IPS DF 6.9 (cell line): ENCODE measurements at places on chromosomes 5 and 9.

DNA sequence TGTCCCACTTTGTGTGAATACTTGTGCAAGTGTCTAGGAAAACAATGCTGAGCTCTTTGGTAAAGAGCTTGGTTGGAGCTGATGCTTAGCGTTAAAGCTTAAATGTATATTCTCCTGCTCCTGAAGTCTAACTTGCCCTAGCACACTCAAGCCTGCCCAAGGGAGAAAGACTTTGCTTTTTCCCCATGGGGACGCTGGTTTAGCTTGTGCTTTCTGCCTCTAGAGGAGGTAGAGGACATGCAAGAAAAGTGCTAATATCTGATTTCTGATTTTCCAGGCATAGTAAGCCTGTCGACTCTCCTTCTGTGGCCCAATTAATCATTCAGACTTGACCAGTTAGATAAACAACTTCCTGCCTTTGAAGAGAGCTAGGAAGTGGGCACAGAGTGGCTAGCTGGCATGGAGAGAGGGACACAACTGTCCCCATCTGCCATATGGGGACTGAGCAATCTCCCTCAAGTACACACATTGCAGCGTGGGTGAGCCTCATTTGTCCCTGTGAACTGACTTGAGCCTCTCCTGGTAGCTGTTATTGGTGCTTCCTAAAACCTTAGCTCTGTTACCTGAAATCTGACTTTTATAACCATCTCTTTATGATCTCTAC lies 348.4 kb downstream of the BRINP1 start:
- H3K4me3 ChIP-seq, result no peak overlapping the region
- H3K27me3 ChIP-seq, result no peaks in the 10 kb centered on the region
- no peak for DNase-seq
- H3K4me1 ChIP-seq, result no peaks in the 10 kb centered on the region
- no peak overlapping the region for H3K27ac ChIP-seq

- no peak for DNase-seq
- no peaks in the 10 kb centered on the region for H3K36me3 ChIP-seq
- no peaks in the 10 kb centered on the region for H3K4me1 ChIP-seq
- no peak overlapping the region for H3K4me3 ChIP-seq
- H3K27me3 ChIP-seq, result no peaks in the 10 kb centered on the region
- H3K27ac ChIP-seq, result no peak overlapping the region
Observed at GRCh38 chr9:109861918-109862317, 81.9 kb downstream of the PALM2AKAP2 start.

- H3K27me3 ChIP-seq, result no peaks in the 10 kb centered on the region
- H3K36me3 ChIP-seq, result peaks cover 26% of the 10 kb centered on the region
- peaks cover 7% of the 10 kb centered on the region; the same call in 1 of the 2 replicates for H3K4me1 ChIP-seq
- H3K27ac ChIP-seq, result no peak overlapping the region
- H3K4me3 ChIP-seq, result no peak overlapping the region
Observed at GRCh38 chr5:1315709-1316587, 21.1 kb upstream of the TERT start.

- no peak overlapping the region for H3K4me3 ChIP-seq
- H3K4me1 ChIP-seq, result no peaks in the 10 kb centered on the region
- no peak overlapping the region for H3K27ac ChIP-seq
- H3K36me3 ChIP-seq, result no peaks in the 10 kb centered on the region
- H3K27me3 ChIP-seq, result no peaks in the 10 kb centered on the region
- DNase-seq, result no peak
Observed at GRCh38 chr9:101121836-101122399, 93.4 kb downstream of the PLPPR1 start.

DNA sequence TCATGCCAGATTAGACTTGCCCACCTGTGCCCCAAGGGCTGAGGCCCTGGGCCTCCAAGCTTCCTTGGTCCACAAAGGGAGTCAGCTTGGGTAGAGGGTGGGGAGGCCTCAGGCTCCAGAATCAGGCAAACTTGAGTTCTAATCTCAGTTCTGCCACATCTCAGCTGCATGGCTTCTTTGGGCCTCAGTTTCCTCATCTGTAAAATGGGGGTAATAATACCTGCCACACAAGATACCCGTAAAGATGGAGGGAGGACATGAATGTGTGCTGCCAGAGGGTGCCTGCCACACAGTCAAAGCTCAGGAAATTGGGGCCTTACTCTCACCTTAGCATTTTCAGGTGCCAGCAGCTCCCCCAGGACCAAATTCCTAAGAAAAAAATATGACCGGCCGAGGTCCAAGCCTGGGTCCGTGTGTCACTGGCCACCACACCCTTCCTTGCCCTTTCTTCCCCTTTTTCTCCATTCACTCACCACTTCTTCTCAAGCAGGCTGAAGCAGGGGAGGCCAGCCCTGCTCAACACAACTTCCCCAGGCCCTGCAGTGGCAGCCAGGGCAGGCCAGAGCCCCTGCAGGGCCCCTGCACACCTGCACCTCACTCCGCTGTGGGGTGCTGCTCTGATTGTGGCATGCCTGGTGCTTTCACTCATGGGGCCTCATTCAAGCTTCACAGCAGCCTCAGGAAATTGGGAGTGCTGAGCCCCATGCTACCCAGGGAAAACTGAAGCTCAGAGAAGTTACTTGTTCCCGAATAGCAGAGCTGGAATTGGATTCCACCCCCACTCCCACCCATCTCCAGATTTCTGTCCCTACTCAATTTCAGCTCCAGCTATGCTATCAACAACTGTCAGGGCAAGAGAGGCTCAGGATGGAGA lies 3.9 kb downstream of the RGS14 start:
- H3K4me1 ChIP-seq, result peaks cover 11% of the 10 kb centered on the region
- H3K4me3 ChIP-seq, result no peak overlapping the region
- no peaks in the 10 kb centered on the region for H3K27me3 ChIP-seq
- H3K36me3 ChIP-seq, result no peaks in the 10 kb centered on the region
- DNase-seq, result no peak

DNA sequence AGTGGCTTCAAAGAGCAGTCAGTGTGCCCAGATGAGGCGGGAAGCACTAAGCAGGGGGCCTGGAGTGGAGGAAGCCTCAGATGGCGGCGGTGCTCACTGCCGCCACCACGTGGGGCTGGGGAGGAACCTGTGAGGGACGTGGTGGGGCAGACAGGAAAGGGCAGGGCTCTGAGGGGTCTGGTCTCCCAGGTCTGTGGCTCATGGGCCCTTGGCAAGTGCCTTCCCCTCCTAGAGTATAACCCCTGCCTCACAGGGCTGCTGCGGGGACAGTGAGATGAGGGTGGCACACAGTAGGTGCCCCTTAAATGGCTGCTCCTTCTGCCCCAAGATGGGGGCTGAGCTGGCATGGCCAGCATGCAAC lies 26.6 kb downstream of the NR5A1 start:
- H3K4me1 ChIP-seq, result peaks cover 15% of the 10 kb centered on the region
- no peaks in the 10 kb centered on the region; the same call in 1 of the 2 replicates for H3K27me3 ChIP-seq
- H3K4me3 ChIP-seq, result no peak overlapping the region
- DNase-seq, result no peak
- no peak overlapping the region for H3K27ac ChIP-seq

DNA sequence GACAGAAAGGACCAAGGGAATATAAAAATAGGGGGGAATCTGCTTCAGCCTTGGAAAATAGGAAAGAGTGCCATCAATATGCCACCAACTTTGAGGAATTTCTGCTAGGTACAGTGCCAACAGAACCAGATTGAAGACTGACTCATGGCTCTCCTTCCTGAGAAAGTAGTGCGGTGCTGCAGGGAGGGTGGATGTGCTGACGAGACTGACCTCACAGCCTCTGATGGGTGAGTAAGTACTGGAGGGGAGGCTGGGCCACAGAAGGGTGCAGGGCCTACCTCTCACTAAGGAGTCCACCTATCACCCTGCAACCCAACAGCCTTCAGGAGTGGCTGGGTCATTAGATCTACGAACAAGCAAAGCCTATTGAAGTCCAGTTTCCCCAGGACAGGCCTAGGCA lies 187.6 kb downstream of the GABBR2 start:
- H3K27me3 ChIP-seq, result no peaks in the 10 kb centered on the region
- no peak for DNase-seq
- no peak overlapping the region for H3K4me3 ChIP-seq
- H3K4me1 ChIP-seq, result no peaks in the 10 kb centered on the region
- no peak overlapping the region for H3K27ac ChIP-seq

DNA sequence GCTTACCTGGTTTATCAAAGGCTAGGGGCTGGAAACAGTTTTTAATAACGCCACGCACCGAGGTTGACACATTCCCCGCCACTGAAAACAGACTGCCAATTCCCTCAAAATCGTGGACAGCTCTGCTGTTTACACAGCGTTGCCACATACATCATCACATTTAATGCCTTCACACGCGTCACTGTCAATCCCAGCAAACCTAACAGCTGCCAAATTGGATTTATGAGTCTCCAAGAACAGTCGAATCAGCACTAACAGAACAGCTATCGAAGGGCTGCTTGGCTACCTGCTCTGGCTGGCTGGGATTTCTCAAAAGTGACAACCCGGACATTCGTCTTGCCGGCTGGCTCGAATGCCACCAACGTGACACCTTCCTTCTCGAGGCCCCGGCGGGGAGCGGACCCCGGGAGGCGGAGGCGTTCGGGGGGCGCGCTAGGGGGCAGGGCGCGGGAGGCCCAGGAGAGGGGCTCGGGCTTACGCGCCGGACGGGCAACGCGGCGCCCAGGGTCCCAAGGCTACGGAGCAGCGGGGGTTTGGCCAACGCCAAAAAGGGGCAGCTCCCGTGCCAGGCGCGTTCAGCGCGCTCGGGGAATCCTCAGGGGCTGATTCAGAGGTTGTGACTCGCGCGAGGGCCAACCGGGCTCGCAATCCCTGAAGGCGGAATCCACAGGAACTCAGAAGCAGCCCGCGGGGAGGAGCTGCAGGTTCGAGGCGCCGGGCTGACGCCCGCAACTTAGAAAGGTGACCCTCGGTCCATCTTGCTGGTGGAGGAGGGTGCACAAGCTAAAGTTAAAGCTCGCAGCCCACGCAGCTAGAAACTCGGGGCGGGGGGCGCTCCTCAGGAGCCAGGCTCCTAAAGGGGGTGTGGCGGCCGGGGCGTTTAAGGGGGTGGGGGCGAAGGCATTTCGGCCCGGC lies 1.2 kb downstream of the CDC14B start:
- peak overlapping the region; percentile 71; the same call in 1 of the 2 replicates for H3K4me3 ChIP-seq
- H3K27ac ChIP-seq, result no peak overlapping the region
- H3K36me3 ChIP-seq, result no peaks in the 10 kb centered on the region
- H3K4me1 ChIP-seq, result peaks cover 2% of the 10 kb centered on the region; the same call in 1 of the 2 replicates
- peaks cover 5% of the 10 kb centered on the region for H3K27me3 ChIP-seq
- DNase-seq, result no peak

GRCh38 chr9:87973122-87973521 lies 1.2 kb downstream of the CDK20 start:
- no peaks in the 10 kb centered on the region for H3K4me1 ChIP-seq
- no peak overlapping the region for H3K4me3 ChIP-seq
- no peaks in the 10 kb centered on the region for H3K36me3 ChIP-seq
- no peak for DNase-seq

- DNase-seq, result no peak
- peaks cover 9% of the 10 kb centered on the region for H3K4me1 ChIP-seq
- no peaks in the 10 kb centered on the region; the same call in 1 of the 2 replicates for H3K27me3 ChIP-seq
- no peak overlapping the region for H3K4me3 ChIP-seq
Observed at GRCh38 chr9:130263601-130264413, 1.8 kb upstream of the HMCN2 start.

DNA sequence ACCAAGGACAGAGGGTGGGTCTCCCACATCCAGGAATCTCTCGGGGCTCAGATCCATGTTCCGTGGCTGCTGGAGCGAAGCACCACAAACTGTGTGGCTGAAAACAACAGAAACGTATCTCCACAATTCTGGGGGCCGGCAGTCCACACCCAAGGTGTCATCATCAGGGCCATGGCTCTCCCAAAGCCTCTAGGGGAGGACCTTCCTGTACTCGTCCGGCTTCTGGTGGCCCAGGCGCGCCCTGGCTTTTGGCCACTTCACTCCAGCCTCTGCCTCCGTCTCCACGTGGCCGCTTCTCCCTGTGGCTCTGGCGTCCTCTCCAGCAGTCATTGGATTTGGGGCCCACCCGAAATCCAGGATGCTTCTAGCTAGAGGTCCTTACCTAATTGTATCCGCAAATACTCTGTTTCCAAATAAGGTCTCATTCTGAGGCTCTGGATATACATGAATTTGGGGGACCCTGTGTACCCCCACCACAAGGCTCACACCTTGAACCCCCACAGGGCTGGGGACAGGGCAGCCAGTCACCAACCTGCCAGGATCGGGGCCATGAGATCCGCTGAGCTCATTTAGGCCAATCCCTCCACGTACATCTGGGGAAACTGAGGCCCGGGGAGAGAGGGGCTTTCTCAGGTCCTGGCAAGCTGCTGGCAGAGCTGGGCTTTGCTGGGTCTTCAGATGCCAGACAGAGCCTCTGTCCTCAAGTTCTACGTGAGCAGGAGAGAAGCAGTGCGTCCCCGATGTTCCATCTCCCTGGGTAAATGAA lies 158.2 kb downstream of the OLFM1 start:
- no peaks in the 10 kb centered on the region for H3K4me1 ChIP-seq
- H3K4me3 ChIP-seq, result no peak overlapping the region
- no peak overlapping the region for H3K27ac ChIP-seq
- no peaks in the 10 kb centered on the region for H3K36me3 ChIP-seq

DNA sequence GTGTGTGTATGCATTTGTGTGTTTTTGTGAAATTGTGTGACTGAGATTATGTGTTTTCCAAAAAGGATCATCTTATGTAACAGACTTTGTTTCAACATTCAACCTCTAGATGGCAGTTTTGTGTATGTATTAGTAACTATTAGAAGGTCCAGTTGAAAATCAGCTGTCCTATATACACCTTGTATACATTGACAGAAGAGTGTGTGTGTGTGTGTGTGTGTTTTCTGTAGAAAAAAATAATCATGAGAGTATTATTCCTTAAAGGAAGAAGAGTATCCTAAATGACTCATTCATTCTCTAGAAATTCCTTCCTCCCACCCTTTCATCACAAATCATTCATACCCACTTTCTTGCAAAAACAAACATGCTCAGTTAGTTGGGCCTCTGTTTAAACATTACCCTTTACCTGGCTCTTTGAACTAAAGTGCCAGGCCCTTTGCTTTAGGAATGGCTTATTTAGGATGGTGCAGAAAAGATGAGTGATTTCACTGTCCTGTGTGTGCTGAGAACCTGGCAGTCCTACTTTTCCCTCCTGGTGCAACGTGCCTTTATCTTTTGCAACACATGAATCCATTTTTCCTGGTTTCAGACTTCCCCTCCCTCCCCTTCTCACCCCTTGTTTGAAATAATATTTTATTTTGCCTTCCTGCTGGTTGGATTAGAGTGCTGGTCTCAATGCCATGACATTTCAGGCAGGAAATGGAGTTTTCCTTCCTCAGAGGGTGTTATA lies 152.2 kb downstream of the ARHGAP26 start:
- no peak overlapping the region for H3K4me3 ChIP-seq
- H3K27me3 ChIP-seq, result no peaks in the 10 kb centered on the region
- H3K36me3 ChIP-seq, result no peaks in the 10 kb centered on the region
- H3K4me1 ChIP-seq, result no peaks in the 10 kb centered on the region; the same call in 1 of the 2 replicates
- no peak overlapping the region for H3K27ac ChIP-seq

DNA sequence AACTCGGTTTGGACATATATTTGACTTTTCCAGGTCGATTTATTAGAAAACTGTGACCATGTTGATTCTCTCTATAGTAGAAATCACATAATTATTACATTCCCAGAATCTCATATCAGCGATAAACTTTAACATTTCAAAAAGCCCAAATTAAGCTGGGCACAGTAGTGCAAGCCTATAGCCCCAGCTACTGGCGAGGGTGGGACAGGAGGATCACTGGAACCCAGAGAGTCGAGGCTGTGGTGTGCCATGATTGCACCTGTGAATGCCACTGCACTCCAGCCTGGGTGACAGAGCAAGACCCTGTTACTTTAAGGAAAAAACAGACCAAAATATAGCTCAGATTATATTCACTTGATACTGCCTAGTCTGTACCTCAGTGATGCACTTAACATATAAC lies 128.9 kb downstream of the CPLANE1 start:
- no peaks in the 10 kb centered on the region for H3K4me1 ChIP-seq
- no peak for DNase-seq
- no peak overlapping the region for H3K4me3 ChIP-seq
